ENCODE measurements at places on chromosomes 3 and 15.
A peak's percentile ranks its signal among the peaks of the same experiment; 100 is the strongest.

DNA sequence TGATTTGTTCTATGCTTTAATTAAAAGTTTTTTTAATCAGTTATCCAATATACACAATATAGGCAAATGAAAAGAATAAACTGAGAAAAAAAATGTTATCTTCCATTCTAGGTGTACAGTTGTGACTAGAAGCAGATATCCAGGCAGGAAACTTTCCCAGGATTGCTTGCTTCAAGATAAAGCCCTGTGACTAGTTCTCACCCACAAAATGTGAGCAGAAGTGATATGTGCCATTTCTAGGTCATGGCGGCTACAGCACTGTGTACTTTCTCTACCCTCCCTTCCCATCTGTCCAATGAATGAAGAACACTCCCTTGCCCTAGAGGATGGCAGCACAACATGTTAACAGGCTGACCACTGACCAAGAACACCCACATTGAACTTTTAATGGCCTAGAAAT lies 110.5 kb upstream of the STT3B start:
- no peak for DNase-seq

GRCh38 chr15:48965972-48966371 lies 2.3 kb upstream of the SHC4 start:
- DNase-seq = no peak

- DNase-seq = no peak
Observed at GRCh38 chr3:23659840-23660430, 145.8 kb upstream of the UBE2E1 start.

GRCh38 chr15:36407647-36408046 lies 171.8 kb upstream of the CDIN1 start:
- no peak for DNase-seq

- DNase-seq = no peak
Observed at GRCh38 chr3:176032043-176032442, 1165.2 kb downstream of the TBL1XR1 start.

- no peak for DNase-seq
Observed at GRCh38 chr3:140510303-140510861, 167.5 kb upstream of the TRIM42 start.

- no peak for DNase-seq
Observed at GRCh38 chr3:78798266-78798832, 969.4 kb downstream of the ROBO1 start.

DNA sequence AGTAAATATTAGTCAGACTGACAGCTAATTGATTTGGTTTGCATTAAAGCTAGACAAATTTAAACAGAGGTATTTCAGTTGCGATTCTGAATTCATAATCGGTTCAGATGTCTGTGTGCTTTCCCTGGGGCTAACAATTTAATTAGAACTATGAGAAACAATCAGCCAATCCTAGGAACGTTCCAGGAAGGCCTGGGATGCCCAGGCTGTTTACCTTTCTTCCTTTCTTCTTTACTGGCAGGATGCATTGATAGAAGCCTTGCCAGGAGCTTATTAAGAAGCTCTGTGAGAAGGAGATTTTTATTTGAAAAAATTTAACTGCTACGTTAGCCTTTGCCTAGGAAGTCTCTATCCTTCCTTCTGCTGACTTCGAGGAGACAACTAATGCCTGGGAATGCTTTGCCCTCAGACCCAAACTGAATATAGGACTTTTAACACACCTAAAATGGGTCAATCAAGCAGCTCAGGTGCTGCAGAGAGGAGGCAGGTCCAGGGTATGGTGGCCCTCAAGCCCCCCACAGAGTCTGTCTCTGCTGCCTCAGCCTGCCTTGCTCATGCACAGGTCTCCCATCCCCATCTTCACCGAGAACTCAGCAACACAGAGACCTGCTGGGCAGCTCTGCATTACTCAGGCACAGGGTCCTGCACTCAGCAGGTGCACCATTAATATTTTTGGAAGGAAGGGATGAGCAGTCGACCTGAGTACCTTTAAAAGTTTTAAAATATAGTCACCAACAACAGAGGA lies 48.5 kb downstream of the PCSK6 start:
- DNase-seq = no peak

- DNase-seq = no peak
Observed at GRCh38 chr3:197322149-197322548, 23.7 kb upstream of the DLG1 start.

GRCh38 chr15:34654625-34655024 lies 71.2 kb upstream of the GOLGA8B start:
- DNase-seq = no peak

DNA sequence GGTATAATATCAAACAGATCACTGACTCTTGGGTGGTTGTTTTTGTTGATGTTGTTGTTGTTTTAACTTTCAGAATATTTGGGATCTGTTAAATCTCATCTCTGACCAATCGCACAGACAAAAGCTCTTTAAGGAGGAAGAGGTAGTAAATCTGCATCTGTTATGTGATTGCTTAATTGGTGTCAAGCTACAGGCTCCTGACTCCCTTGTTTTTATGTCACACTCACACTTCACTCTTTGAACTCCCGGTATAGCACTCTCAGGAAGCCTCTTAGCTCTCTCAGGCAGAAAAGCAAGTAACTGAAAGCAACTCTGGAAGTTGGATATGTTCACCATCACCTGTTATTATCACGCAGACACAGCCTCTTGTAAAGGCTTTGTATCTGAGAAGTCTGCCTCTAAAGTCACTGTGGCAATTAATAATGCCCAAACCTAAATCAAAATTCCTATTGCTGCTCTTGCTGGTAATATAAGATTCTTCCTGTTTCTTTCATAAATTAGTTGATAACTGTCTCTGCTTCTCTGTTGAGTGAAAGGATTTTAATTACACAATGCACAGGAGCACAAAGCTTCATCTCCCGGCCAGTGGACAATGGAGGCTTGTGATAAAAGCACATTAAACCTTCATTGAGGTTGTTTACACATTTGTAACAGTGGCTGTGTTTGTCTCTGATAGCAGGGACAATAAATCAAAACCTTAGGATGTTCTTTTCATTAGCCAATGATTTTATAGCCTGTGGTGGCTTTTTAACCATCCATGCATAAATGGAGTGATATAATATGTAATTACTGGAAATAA lies 576.7 kb downstream of the MFSD1 start:
- DNase-seq = no peak

GRCh38 chr3:44098656-44099415 lies 142.8 kb upstream of the TOPAZ1 start:
- DNase-seq = no peak

DNA sequence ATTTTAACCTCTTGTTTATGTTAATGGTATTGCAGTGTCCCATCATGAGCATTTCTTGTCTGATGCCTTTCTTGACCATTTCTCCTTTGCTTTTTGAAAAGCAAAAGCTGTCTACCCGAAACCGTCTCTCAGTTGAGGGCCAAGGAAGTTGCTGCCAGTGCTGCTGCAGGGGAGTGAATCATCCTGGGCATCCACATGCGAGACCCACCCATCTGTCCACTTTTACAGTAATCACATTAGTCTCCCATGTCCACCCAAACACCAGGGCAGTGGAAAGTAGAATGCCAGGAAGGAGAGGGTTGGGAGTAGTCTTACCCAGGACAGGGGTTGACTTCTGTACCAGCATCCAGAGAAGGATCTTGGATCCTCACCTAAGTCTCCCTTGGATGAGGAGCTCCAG lies 48.6 kb upstream of the TEX264 start:
- no peak for DNase-seq

- DNase-seq = no peak
Observed at GRCh38 chr3:177982034-177982433, 554.2 kb upstream of the KCNMB2 start.

GRCh38 chr3:30664884-30665283 lies 58.5 kb downstream of the TGFBR2 start:
- DNase-seq = no peak

GRCh38 chr15:66653398-66653797 lies 48.6 kb upstream of the SMAD6 start:
- DNase-seq = no peak

DNA sequence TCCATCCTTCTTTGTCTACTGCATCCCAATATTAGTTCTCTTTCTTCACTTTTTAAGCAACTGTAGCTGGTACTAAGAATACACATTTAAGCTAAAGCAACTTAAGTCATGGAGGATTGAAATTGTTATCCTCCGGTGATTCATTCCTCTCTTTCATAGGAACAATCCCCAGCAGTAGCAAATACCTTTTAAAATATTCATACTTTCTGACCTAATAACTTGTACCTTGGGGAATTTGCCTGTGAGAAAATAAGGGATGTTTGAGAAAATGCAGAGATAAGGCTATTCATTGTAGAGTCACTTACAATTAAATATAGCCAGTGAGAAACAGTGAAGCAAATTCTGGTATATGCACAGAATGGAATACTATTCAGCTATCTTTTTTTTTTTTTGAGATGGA lies 66.0 kb downstream of the VPS13C start:
- no peak for DNase-seq

DNA sequence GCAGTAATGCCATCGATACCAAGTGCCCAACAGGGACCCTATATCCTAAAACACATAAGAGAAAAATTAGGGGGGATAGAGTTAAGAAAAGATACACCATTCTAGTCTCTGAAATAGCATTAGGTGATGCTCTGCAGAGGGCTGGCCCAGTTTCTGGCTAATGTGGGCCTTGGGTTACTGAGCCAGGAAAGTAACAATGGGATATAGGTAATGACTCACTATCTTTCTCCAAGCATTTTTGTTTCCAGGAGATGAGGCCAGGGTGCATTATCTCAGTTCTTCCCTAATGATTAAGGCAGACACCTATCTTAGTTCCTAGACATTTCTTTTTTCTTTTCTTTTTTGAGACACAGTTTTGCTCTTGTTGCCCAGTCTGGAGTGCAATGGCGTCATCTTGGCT lies 50.0 kb downstream of the PRKAR2A start:
- no peak for DNase-seq

GRCh38 chr3:124483915-124484470 lies 246.3 kb upstream of the UMPS start:
- DNase-seq = no peak

DNA sequence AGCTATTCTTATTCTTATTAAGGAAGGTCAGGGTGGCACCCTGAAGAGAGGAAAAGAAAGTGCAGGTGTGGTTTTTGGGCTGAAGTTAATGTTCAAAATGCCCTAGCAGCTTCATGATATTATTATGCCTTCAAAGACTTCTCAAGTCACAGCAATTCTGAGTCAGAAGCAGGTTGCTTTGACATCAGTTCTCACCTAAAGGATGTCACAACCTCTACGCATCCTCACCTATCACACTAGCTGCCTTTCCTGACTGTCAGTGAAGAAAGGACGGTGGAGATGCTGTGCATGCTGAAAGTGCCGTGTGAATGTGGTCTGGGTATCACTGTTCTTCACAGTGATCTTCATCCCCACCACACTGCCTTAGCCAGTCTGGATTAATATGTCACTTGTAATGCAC lies 49.6 kb downstream of the NPTN start:
- DNase-seq = no peak

- DNase-seq = no peak
Observed at GRCh38 chr3:124395584-124396338, 334.5 kb upstream of the UMPS start.

DNA sequence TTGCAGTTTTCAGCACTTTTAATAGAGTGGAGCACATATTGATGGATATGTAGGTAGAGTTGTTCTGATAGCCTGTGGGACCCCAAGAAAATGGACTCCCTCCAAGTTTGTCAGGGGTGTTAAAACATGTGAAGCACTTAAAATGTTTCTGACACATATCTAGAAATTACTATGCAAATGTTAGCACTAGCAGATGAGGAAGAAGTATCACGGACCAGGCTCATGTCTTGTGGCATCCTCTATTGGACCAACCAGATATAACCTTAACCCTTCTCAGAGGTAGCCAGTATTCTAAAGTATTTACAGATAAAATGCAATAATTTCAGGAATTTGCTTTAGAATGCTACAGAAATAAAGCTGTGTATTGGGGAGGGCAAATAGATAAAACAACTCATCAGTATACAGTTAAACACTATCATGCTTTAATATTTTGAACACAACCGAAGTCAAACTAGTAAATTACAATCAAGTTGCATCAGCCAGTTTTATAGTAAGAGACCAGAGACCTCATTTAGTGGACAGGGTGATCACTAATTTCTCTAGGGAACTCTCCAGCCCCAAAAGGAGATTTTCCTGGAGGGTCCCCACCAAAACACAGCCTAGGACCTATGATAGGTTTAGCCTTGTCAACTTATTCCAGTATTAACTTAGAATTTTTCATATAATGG lies 57.2 kb upstream of the FBN1 start:
- DNase-seq = no peak

DNA sequence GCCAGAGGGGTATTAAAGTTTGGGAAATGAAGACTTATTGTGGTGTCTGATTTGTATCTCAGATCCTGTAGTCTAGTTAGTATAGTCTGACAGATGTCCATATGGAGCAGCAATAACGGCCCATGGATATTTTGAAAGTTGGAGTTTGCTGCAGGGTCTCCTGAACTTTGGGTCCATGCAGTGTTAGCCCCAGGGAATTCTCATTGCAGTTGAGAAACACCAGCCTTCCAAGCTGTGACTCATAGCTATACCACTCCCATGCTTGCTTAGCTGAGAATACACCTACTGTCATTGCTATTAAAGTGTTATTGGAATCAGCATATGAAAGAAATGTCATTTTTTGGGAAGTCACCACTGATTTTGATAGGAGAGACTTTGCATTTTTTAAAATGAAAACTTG lies 29.2 kb downstream of the TMOD2 start:
- DNase-seq = no peak

DNA sequence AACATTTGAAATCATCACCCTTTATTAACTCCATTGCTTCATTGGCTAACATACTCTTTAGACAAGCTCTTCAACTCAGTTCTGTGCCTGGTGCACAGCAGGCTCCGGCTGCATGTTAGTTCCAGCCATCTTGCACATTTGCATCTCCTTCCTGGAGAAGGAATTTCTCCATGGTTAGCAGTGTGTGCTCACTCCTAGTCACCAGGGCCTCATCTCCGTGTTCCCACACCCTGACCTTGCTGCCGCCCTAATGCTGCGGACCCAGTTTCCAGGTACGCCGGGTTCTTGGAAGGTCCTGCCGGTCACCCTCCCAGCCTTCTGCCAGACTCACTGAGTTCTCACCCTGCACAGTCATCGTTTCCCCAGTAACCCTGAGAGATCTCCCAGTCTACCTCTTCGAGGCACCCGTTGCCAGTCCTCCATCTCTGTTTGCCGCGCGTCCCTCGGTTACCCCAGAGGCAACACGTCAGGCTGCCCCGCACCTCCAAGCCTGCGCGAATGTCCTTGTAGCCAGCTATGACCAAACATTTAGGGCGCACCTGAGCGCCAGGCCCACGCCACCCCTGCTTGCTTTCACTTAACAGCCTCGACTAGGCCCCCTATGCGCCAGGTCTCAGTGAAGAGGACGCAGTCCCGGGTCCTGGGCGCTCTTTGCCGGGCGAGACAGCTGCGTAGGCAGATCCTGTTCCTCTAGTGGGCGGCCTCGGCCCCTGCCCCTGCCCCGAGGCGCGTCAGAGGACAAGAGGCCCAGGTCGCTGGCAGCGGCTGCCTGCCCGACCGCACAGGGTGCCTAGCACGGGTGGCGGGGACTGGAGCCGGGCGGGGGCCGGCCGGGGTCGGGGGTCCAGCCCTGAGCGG lies 747 bp upstream of the ZNF592 start:
- DNase-seq = peak; percentile 21

- no peak for DNase-seq
Observed at GRCh38 chr3:108221393-108221792, 831 bp downstream of the IFT57 start.

- DNase-seq = no peak
Observed at GRCh38 chr3:32713181-32713580, 28.2 kb downstream of the CNOT10 start.

Measured in activated naive CD8-positive, alpha-beta T cell treated with anti-CD3 and anti-CD28 coated beads, Interleukin-2, amount 50 U/mL, for 16 hours (primary cell).